ENCODE measurements at places on chromosomes 5 and 9.

- H3K4me3 ChIP-seq = no peak overlapping the region
- no peak overlapping the region for H3K27ac ChIP-seq
- H3K27me3 ChIP-seq = no peaks in the 10 kb centered on the region
- H3K4me1 ChIP-seq = no peaks in the 10 kb centered on the region
Observed at GRCh38 chr5:167870055-167870454, 421.4 kb upstream of the WWC1 start.

- H3K36me3 ChIP-seq = no peaks in the 10 kb centered on the region
- no peak overlapping the region for H3K27ac ChIP-seq
- H3K4me3 ChIP-seq = no peak overlapping the region
- H3K4me1 ChIP-seq = peaks cover 8% of the 10 kb centered on the region
Observed at GRCh38 chr9:133428617-133429101, 6.5 kb downstream of the ADAMTS13 start.

DNA sequence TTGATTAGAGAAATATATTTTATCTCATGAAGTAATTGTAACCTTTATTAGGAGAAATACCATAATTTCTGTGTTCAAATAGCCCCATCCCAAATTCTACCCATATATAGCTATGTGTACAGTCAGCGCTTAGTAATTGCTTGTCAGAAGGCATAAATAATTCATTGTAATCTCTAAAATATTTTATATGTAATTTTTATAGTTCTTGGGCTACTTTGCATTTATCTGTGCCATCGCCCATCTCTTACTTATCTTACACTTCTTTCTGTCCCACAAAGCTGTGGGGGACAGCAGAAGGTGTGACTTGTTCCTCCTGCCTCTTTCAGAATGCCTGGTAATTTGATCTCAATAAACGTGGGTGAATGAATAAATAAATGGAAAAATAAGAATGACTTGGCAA is 5.5 kb downstream of the ADAMTSL1 start:
- no peak for DNase-seq
- no peak overlapping the region for H3K4me3 ChIP-seq
- H3K36me3 ChIP-seq = no peaks in the 10 kb centered on the region
- H3K27me3 ChIP-seq = no peaks in the 10 kb centered on the region
- H3K27ac ChIP-seq = no peak overlapping the region
- H3K4me1 ChIP-seq = no peaks in the 10 kb centered on the region

- H3K27me3 ChIP-seq = no peaks in the 10 kb centered on the region
- no peaks in the 10 kb centered on the region for H3K36me3 ChIP-seq
- no peak overlapping the region for H3K4me3 ChIP-seq
Observed at GRCh38 chr5:82850393-82850792, 226.8 kb downstream of the TMEM167A start.

DNA sequence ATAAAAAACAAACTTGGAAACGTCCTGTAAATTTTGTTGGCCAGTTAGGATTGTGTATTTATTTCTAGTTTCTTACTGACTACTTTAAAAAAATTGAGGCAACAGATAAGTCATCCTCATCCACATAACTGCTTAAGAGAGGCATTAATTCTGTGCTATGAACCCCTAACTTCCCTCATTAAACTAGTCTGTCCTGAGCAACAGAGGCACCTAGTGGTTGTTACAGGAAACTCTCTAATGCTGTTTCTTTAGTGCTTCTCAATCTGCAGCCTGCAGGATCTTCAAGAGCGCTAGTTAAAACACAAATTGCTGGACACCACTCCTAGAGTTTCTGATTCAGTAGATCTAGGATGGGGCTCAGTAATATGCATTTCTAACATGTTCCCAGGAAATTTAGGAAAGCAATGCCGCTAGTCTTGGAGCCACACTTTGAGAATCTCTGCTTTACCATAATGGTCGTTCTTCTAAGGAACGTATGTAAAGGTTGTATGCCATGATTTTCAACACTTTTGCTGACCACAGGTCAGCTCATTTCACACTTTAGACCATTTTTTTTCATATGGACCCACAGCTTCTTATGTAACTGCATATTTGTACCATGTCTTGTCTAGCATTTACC is 410.1 kb upstream of the SMARCA2 start:
- no peaks in the 10 kb centered on the region for H3K4me1 ChIP-seq
- DNase-seq = no peak
- H3K36me3 ChIP-seq = no peaks in the 10 kb centered on the region
- H3K4me3 ChIP-seq = no peak overlapping the region
- no peaks in the 10 kb centered on the region for H3K27me3 ChIP-seq
